ENCODE measurements at places on chromosomes 7 and 10. TPM values are rescaled to one million over a fixed set of nuclear protein-coding genes. Genes with fewer than 3 reads are reported as not detected.
A peak's percentile ranks its signal among the peaks of the same experiment; 100 is the strongest.

RPP38 gene
- 13.0 TPM for total RNA-seq

- no peaks in the 10 kb centered on the region for H3K27me3 ChIP-seq
- peaks cover 16% of the 10 kb centered on the region for H3K4me1 ChIP-seq
- DNase-seq: no peak
Measured at GRCh38 chr10:109915566-109915965, 7.7 kb downstream of the XPNPEP1 start.

DNA sequence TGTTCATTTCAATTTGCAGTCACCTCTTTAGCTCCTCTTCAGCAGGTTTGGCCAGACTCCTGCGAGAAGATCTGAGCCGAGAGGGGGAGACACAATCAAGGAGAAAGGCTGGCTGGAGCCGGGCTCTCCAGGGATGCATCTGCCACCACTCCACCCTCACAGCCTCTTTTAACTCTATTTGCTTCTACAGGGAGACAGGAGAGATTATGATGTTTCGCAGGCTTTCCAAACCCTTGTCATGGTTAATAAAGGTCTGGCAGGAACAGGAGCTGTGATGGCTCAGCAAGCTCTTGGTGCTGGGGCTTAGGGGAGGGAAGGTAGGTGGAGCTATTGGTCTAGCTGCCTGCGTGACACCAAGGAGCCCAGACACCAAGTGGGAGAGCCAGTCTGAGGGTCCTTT, 448.1 kb upstream of the PODXL start:
- no peak overlapping the region for H3K4me3 ChIP-seq
- no peaks in the 10 kb centered on the region for H3K36me3 ChIP-seq
- DNase-seq: no peak
- peaks cover 3% of the 10 kb centered on the region for H3K4me1 ChIP-seq
- H3K27ac ChIP-seq: no peak overlapping the region

GRCh38 chr7:133303372-133303771, 50.5 kb downstream of the EXOC4 start:
- peaks cover 14% of the 10 kb centered on the region for H3K36me3 ChIP-seq
- no peaks in the 10 kb centered on the region for H3K4me1 ChIP-seq
- no peak overlapping the region for H3K27ac ChIP-seq
- H3K27me3 ChIP-seq: no peaks in the 10 kb centered on the region
- H3K4me3 ChIP-seq: no peak overlapping the region
- no peak for DNase-seq

DNA sequence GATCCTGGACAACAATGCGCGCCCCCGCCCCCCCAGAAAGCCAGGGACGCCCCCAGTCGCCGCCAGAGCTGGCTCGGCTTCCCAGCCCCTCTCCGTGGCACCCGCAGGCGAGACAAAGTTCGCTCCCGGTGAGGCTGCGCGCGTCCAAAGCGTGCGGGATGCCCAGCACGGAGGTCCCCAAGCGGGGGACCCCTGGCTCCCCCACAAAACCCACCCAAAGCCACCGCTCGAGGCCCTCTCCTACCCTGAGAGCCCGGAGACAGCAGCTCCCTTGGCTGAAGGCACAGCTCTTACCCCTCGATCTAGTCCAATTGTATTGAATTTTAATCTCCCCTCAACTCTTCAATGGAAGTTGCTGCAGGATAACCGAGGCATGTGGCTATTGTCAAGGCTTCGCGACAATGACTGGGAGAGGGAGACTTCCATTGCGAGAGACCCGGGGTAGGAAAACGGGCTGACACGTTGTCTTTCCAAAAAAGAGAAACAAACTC, 305.3 kb downstream of the PRPF18 start:
- no peak for DNase-seq
- peak overlapping the region; percentile 94 for H3K27ac ChIP-seq
- H3K27me3 ChIP-seq: peaks cover 8% of the 10 kb centered on the region
- H3K36me3 ChIP-seq: no peaks in the 10 kb centered on the region
- peaks cover 51% of the 10 kb centered on the region for H3K4me1 ChIP-seq
- peak overlapping the region; percentile 91 for H3K4me3 ChIP-seq

- H3K27me3 ChIP-seq: peaks cover 11% of the 10 kb centered on the region
- peaks cover 26% of the 10 kb centered on the region for H3K4me1 ChIP-seq
- H3K36me3 ChIP-seq: peaks cover 14% of the 10 kb centered on the region
Measured at GRCh38 chr7:1928645-1929348, 258.7 kb downstream of the ELFN1 start.

DNA sequence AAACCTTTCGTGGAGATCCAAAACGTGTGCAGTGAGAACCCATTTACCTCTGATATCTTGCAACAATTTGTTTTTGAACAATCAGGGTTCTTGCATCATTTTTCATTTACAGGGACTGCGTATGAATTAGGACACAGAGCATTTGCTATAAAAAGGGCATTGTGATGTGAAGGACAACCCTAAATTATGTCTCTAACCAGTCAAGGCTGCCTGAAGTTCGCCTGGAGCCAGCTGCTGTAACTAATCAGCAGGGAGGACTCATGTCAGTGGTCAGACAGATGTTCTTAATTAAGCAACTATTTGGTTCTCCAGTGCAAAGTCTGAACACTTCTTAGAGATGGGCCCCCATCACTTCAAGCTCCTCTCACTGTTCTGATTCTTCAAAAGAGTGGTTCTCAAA, 674.8 kb downstream of the KCNMA1 start:
- no peak overlapping the region for H3K27ac ChIP-seq
- H3K36me3 ChIP-seq: no peaks in the 10 kb centered on the region

GRCh38 chr10:47020471-47020870, 109.2 kb downstream of the PTPN20 start:
- peaks cover 2% of the 10 kb centered on the region for H3K27me3 ChIP-seq
- H3K4me1 ChIP-seq: peaks cover 3% of the 10 kb centered on the region
- no peak overlapping the region for H3K27ac ChIP-seq
- no peak overlapping the region for H3K4me3 ChIP-seq
- no peak for DNase-seq
- peaks cover 3% of the 10 kb centered on the region for H3K36me3 ChIP-seq

DNA sequence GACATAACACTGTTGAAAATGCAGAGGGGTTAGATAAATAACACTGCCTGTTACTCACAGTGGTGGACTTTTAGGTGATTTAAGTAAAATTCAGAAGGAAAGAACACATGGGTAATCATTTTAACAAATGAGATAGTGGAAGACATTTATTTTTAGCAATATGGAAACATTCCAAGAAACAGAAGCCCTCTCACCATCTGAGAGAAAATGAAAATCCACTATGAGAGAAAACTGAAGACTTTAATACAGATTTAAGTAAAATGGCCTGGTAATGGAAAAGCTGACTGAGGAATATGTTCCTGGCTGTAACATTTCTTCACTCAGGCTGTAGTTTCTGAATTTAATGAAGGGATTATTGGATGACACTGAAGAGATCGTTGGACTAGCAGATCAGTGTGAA, 12.1 kb upstream of the ZNF786 start:
- H3K4me1 ChIP-seq: no peaks in the 10 kb centered on the region
- no peaks in the 10 kb centered on the region for H3K27me3 ChIP-seq
- DNase-seq: no peak
- peak overlapping the region; percentile 43 for H3K4me3 ChIP-seq

EVX1 gene
- total RNA-seq: 0.51 TPM

GRCh38 chr7:69992938-69993337, 394.7 kb downstream of the AUTS2 start:
- no peaks in the 10 kb centered on the region for H3K27me3 ChIP-seq
- no peak for DNase-seq
- no peaks in the 10 kb centered on the region for H3K36me3 ChIP-seq
- H3K27ac ChIP-seq: no peak overlapping the region
- H3K4me1 ChIP-seq: peaks cover 6% of the 10 kb centered on the region
- H3K4me3 ChIP-seq: no peak overlapping the region

- H3K27ac ChIP-seq: no peak overlapping the region
- no peak overlapping the region for H3K4me3 ChIP-seq
- H3K27me3 ChIP-seq: peaks cover 4% of the 10 kb centered on the region
- peaks cover 9% of the 10 kb centered on the region for H3K36me3 ChIP-seq
- no peak for DNase-seq
Measured at GRCh38 chr10:16360001-16360400, 76.8 kb upstream of the PTER start.

- H3K4me1 ChIP-seq: peaks cover 4% of the 10 kb centered on the region
- H3K36me3 ChIP-seq: no peaks in the 10 kb centered on the region
- H3K27ac ChIP-seq: no peak overlapping the region
- H3K27me3 ChIP-seq: peaks cover 6% of the 10 kb centered on the region
- no peak overlapping the region for H3K4me3 ChIP-seq
Measured at GRCh38 chr7:159118623-159119022, 26.0 kb downstream of the VIPR2 start.

SLC13A1 gene
- total RNA-seq: not detected

DIP2C gene
- total RNA-seq: 13.1 TPM

DNA sequence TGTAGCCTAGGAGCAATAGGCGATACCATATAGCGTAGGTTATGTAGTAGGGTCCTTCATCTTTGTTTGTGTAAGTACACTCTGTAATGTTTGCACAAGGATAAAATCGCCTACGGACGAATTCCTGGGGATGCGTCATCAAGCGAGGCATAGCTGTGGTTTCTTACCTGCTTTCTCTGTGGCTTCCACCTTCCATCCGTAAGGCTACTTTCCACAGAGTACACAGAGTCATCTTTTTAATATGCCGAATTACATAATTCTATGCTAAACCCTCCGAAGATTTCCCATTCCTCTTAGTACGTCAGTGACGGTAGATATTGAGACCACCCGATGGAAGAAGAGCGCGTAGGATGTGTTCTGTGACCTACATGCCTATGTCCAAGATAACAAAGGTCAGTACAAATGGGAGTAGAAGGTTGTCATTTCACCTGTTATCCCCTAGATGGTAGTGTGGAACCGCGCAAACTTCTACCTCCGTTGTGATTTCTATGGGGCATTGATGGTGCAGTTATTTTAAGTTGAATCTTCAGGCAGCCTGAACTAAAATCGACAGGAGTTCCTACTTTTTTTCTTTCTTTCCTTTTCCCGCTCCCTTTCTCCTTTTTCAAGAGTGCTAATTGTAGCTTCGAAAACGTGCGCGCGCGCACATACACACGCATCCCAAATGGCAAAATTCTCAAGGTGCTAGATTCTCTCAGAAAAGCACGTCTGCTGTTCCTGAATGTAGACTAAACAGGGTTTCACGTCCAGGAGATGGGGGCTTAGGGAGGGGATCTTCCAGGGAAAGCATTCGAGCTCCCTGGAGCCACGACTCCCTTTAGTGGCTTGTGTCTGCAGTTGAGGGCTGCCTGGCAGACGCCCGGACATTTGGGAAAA, 111.7 kb upstream of the MBL2 start:
- no peak overlapping the region for H3K4me3 ChIP-seq
- H3K27me3 ChIP-seq: no peaks in the 10 kb centered on the region
- DNase-seq: peak; percentile 54
- H3K4me1 ChIP-seq: peaks cover 13% of the 10 kb centered on the region

GPR26 gene
- total RNA-seq: 0.05 TPM

- DNase-seq: no peak
- no peaks in the 10 kb centered on the region for H3K36me3 ChIP-seq
- H3K4me1 ChIP-seq: no peaks in the 10 kb centered on the region
- no peak overlapping the region for H3K27ac ChIP-seq
- H3K27me3 ChIP-seq: peaks cover 2% of the 10 kb centered on the region
- H3K4me3 ChIP-seq: no peak overlapping the region
Measured at GRCh38 chr7:108165723-108166122, 35.6 kb upstream of the LAMB4 start.

- H3K4me1 ChIP-seq: peaks cover 10% of the 10 kb centered on the region
- no peak overlapping the region for H3K27ac ChIP-seq
- no peak for DNase-seq
- no peaks in the 10 kb centered on the region for H3K36me3 ChIP-seq
Measured at GRCh38 chr10:110967009-110967630, 47.7 kb downstream of the SHOC2 start.
